CD4-positive, alpha-beta T cell treated with Interferon alpha-2 for 1 hour (primary cell): ENCODE measurements at places on chromosomes 2 and 18.

DNA sequence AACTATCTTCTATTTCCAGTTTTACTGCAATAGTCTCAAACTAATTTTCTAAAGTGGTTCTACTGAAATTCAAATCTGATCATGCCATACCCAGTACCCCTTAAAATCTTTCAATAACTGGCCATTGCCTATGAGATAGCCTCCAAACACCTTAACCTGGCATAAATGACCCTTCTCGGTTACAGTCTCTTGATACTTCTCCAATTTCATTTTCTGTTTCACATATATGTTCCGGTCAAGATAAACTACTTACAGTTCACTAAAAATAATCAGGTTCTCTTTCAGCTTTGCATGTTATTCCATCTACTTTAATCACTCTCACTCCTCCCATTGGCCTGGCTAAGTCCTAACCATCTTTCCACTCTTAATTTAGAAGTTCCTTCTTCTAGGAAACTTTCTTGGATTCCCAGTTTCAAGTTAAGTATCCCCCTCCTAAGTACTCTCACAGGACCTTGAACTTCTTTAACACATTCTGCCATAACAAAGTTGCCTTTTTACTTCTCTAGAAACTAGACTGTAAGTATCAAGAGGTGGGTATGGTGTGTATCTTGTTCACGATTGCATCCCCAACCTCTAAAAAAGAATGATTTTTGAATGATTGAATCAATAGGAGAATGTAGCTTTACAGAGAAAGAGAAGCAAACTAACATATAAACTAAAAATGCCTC, 110.2 kb upstream of the RBBP8 start:
- no peak for DNase-seq

DNA sequence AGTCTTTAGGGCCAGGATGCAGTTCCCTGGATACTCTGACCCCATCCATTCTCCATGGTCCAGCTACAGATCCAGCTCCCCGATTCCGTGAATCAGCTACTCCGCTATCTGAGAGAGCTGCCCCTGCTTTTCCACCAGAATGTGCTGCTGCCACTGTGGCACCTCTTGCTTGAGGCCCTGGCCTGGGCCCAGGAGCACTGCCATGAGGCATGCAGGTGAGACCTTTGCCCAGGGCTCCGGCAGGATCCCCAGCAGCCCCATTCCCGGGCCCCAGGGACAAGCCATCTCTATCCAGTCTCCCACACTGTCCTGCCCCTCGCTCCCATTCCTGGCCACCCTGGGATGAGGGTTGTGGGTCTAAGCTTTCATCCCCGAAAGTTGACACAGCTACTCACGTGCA, 7.5 kb downstream of the TMEM214 start:
- no peak for DNase-seq

DNA sequence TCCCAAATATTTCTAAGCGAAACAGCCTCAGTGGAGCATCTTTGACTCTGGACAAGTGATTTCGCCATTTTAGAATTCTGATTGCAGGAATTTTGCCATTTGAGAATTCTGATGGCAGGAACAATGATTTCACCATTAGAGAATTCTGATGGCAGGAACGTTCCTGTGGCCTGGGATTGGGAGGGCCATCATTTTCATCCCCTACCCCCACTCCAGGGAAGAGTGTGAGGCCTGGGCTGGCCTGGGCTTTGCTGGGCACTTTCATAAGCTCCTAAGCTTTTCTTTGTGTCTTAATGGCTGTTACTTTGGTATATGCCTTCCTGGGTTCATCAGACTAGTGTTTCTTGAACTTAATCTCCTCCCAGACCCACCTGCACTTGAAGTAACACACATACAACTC, 129.3 kb upstream of the EPAS1 start:
- DNase-seq: no peak

DNA sequence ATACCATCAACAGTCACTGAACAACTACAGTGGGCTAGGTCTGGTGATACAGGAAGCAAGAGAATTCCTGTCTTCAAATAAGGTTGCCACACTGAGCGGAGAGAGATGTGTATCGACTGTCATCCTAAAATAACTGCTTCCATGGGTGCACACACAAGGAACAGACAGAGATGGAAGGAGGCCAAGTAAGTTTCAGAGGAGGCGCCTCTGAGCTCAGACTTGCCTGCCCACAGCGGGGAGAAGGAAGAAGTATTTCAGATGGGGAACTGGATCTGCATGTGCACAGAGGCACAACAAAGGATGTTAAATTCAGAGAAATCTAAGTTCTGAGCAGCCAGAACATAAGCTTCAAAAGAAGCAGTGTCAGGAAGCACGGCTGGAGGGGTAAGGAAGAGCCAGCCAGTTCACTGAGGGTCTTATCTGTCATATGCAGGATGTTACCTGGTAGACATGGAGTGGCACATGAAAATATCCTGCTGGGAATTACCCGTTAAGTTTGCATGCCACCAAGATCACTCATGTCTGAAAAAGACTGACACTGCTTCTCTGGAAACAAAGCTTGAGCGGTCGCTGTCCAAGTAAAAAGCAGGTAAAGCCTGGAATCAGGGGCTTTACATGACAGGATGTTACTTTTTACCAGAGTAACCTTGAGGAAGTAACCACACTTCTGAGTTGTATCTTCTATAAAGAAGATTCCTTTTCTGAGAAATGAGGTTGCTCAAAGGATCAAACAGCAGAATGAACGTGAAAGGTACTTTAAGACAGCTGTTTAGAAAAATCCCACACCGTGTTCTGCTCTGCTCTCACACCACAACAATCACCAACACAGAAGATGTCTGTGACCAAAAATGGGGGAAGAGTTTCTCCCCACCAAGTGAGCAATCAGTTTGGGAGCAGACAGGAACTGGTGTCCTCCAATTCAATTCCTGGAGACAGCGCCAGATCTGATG, 260.2 kb downstream of the NBAS start:
- DNase-seq: no peak

DNA sequence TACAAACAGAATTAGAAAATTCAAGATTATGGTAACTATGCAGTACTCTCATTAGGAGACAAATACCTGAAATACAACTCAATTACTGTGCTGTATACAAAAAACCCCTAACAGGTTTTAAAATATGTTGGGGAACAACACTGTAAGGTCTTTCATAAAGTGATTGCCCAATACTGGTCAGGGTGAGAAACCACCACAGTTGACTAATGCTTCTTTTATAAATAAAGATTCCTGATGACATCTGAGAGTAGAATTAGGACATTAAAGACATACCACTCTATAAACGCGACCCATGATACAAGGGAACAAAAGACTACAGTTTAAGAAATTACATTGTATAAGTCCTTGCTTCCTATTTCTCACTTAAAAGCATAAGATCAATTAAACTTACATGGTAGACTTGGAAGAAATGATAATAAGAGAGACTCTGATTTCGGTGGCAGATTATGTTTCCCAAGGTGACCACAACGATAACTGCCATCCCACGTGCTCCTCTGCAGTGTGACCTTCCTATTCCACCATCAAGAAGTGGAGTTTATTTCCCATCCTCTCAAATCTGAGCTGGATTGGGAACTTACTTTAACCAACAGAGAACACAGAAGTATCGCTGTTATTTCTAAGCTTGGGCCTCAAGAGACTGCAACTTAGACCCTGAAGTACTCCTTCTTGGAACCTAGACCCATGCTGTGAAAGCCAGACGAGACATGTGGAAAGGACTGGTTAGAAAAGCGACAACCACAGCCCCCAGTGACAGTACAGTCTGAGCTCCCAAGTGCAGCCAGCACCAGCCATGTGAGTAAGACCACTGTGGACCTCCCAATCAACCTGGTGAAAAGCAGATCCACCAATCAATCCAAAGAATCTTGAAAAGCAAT, 52.3 kb downstream of the ZNF521 start:
- no peak for DNase-seq

- peak; percentile 71 for DNase-seq
Measured at GRCh38 chr2:113370478-113371091, 66.9 kb upstream of the ZNG1B start.
